Activated CD4-positive, alpha-beta T cell treated with anti-CD3 and anti-CD28 coated beads, Interleukin-2, amount 10 ng/mL, durations not matched to agents 24 days and 14 days (primary cell): ENCODE measurements at places on chromosomes 13 and 19. TPM values are rescaled to one million over a fixed set of nuclear protein-coding genes. Genes with fewer than 3 reads are reported as not detected.

The FAM187B gene
- not detected in 2 replicates for total RNA-seq

The ZNF675 gene
- total RNA-seq: 17.0 and 17.3 TPM in 2 replicates

The RXFP2 gene
- total RNA-seq: not detected in 2 replicates

The OR7E24 gene
- not detected in 2 replicates for total RNA-seq

The SLC25A23 gene
- total RNA-seq: 21.0 and 22.0 TPM in 2 replicates

The CBLC gene
- not detected in 2 replicates for total RNA-seq

The KLK2 gene
- total RNA-seq: 0.33 and 0.75 TPM in 2 replicates
